G401 (cell line): ENCODE measurements at places on chromosomes 13 and 19.

- DNase-seq = no peak
Measured at GRCh38 chr19:1488282-1488601, 1.9 kb downstream of the PCSK4 start.

DNA sequence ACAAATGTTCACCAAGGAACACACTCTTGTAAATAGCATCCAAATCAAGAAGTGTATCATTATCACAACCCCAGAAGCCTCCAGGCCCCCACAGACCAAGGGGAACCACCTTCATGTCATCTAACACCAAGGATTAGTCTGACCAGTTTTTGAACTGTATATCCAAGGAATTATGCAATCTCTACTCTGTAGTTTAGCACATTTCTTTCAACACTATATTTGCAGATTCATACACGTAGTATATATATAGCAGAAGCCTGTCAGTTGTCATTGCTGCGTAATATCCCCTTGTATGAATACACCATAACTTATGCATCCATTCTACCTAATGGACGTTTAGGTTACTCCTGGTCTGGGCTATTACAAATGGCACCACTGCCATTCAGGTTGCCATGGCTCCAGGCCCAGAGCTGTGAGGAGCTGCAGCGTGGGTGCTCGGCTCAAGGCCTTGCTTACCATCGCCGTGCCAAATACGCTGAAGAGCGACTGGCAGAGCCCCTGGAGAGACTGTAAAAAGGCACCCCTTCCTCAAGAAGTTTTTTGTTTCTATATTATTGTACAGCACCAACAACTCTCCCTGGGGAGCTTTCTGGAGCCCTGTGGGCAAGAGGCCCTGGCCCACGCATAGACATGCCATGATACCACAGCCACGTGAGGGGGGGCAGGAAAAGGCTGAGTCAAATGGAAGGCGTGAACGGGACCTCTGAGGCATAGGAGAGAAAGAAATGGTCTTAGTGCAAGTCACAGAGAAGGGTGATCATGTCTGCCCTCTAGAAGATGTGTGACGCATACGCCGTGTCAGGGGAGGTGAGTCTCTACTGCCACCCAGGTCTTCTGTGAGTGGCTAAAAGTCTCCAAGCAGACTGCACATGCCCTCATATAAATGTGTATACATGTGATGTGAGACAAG, 10.8 kb downstream of the LATS2 start:
- DNase-seq = no peak

GRCh38 chr13:20344836-20345490, 112.8 kb upstream of the GJB6 start:
- DNase-seq = no peak

GRCh38 chr19:46497773-46498172, 2.1 kb upstream of the PNMA8B start:
- no peak for DNase-seq

GRCh38 chr13:31043957-31044356, 111.5 kb downstream of the TEX26 start:
- no peak for DNase-seq

DNA sequence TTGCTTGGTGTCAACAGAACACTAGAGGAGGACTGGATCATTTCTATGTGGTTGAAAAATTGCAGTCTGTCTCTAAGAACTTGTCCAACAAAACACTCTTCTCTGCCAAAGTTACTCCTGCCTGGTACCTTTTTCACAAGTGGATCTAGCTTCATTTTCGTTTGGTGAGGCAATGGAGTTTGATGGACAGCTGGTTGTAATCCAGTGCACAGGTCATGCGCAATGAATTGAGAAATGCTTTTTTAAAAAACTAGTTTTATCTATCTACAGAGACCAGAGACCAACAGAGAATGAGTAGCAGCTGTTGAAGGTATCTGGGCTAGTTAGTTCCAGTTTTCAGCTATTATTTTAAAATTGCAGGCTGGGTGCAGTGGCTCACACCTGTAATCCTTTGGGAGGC, 12.0 kb upstream of the KBTBD6 start:
- DNase-seq = no peak

DNA sequence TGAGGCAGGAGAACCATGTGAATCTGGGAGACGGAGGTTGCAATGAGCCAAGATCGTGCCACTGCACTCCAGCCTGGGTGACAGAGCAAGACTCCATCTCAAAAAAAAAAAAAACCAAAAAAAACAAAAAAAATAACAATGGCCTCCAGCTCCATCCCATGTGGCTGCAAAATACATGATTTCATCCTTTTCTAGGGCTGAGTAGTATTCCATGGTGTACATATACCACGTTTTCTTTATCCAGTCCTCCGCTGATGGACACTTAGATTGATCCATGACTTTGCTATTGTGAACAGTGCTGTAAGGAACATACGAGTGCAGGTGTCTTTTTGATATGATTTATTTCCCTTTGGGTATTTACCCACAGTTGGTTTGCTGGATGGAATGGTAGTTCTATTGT, 20.9 kb upstream of the LSM14A start:
- DNase-seq = no peak

GRCh38 chr13:98401934-98402333, 175.0 kb downstream of the STK24 start:
- DNase-seq = no peak

DNA sequence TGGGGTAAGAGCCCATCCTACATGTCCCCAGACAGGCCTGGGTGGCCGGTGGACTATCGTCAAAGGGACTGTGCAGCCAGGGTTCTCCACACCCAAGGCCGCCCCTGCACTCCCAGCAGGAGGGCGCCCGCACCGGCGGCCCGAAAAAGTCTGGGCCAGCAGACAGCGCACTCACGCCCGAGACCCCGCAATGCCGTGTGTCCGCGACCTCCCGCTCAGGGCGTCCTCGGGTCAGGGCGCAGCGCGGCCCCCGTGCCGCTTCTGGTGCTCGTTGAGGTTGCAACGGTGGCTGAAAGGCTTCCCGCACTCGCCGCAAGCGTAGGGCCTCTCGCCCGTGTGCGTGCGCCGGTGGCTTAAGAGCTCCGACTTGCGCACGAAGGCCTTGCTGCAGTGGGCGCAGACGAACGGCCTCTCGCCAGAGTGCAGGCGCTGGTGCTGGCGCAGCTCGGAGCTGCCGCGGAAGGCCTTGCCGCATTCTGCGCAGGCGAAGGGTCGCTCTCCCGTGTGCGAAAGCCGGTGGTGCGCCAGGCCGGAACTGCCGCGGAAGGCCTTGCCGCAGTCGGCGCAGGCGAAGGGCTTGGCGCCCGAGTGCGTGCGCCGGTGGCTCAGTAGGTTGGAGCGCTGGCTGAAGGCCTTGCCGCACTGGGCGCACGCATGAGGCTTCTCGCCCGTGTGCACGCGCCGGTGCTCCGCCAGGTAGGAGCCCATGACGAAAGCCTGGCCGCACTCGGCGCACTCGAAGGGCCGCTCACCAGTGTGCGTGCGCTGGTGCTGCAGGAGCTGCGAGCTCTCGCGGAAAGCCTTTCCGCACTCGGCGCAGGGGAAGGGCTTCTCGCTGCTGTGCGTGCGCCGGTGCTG, 2.8 kb upstream of the A1BG start:
- no peak for DNase-seq

DNA sequence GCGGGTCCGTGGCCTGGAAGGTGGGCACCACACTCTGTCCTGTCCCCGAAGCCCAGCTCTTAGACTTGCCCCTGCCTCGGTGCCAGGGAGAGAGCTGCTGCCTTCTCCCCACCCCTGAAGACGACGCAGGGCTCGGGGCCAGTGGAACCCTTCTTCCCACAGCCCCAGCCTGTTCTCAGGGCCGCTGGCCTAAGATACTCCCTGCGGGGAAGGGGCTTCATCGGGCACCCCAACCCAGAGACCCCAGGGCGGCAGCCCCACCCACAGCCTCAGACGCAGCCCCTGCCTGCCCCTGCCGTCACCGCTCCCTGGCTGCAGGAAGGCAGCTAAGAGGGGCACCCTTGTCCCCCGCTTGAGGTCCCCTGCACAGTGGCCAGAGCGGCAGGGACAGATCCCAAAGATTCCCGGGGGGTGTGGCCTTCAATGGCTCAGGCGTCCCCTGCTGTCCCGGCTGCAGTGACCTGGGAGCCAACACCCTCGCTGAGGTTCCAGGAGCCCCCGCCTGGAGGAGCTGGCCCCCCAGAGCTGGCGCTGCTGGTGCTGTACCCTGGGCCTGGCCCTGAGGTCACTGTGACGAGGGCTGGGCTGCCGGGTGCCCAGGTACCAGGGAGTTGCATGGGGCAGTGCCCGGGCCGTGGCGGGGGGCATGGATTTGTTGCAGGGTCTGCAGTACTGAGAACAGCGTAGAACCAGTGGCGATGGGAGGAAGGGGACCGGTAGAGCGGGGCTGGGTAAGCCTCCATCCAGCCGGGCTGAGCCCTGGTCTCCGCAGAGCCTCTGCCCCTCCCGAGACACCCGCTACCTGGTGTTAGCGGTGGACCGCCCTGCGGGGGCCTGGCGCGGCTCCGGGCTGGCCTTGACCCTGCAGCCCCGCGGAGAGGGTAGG, 1.0 kb downstream of the AMH start:
- no peak for DNase-seq

DNA sequence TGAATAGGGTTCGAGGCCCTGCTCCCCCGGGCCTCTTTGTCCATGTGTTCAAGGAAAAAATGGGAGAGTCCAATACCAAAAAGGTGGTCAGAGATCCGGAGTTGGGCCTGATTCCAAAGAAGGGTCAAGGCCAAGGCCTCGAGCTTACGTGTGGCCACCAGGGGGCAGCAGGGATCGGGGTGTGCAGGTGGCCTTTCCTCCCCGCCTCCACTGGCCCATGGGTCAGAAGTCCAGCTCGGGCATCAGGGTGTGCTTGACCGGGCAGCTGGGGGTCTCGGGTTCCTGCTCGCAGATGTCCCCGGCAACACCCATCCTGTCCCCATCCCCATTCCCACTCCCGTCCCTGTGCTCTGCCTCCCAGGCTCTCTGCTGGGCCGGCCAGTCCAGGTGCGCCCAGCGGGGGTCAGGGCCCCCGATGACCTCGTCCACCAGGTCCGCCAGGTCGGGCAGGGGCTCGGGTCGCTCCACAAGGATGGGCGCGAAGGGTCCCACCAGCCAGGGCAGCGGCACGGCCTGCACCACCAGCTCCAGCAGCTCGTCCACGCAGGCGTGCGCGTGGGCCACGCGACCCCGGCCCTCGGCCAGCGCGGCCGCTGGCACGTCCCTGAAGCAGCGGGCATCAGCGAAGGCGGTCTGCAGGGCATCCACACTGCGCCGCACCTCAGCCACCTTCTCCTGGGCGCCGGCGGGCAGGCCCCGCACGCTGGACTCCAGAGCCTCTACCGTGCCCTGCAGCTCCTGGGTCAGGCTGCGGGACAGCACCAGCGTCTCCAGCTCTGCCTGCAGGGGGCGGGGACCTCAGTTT, 5.2 kb upstream of the PLIN4 start:
- peak; percentile 26 for DNase-seq

DNA sequence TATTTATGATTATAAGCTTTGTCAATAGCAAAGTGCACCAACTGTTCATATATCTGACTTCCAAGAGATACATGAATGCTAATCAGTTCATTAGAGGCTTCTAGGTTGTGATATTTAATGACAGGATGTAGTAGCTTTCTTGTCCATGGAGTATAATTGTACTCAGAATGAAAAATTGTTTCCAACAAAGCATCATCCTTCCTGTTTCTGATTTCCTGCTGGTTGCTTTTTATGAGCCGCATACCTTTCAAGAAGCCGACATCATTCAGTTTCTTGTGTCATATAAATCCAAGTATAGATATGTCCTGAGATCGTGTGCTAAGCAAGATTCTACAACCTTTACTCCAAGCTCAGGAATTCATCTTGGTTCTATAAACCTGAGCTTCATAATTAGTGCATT, 326.6 kb downstream of the DIAPH3 start:
- DNase-seq = no peak

- peak; percentile 15 for DNase-seq
Measured at GRCh38 chr13:43783820-43784219, 3.0 kb downstream of the ENOX1 start.
